ENCODE measurements at places on chromosomes 16 and 17.
A peak's percentile ranks its signal among the peaks of the same experiment; 100 is the strongest.

GRCh38 chr17:9350080-9350479 is 225.5 kb downstream of the STX8 start:
- no peak for DNase-seq

DNA sequence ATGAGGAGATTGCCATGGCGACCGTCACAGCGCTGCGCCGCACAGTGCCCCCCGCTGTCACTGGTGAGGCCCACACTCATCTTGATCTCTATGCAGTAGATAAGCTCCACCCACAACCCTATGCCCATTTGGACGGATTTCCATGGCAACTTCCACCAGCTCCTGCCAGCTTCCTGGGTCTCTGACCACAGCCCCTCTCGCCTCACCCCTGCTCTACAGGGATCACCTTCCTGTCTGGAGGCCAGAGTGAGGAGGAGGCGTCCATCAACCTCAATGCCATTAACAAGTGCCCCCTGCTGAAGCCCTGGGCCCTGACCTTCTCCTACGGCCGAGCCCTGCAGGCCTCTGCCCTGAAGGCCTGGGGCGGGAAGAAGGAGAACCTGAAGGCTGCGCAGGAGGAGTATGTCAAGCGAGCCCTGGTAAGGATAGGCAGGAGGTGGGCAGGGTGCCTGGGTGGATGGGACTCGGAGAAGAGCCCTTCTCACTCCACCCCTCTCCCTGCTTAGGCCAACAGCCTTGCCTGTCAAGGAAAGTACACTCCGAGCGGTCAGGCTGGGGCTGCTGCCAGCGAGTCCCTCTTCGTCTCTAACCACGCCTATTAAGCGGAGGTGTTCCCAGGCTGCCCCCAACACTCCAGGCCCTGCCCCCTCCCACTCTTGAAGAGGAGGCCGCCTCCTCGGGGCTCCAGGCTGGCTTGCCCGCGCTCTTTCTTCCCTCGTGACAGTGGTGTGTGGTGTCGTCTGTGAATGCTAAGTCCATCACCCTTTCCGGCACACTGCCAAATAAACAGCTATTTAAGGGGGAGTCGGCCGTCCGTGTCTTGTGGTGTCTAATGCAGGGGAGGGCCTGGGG is 4.3 kb downstream of the ALDOA start:
- no peak for DNase-seq

DNA sequence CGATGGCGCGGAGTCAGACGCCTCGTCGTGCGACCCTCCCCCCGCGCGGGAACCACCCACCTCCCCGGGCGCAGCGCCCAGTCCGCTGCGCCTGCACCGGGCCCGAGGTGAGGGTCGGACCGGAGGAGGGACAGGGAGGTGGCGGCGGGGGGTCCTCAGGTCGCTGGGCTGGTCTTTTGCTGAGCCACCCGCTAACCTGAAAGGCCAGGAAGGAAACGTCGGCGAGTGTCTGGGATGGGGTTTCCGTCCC is 4.9 kb downstream of the TBX2 start:
- no peak for DNase-seq

GRCh38 chr16:73457851-73458250 is 409.9 kb upstream of the ZFHX3 start:
- no peak for DNase-seq

- DNase-seq = peak; percentile 86
These were observed at the start of gene RDM1 for GRCh38 chr17:35930211-35931065. RDM1 (minus strand) TSS chr17:35930773; CDS start chr17:35930727, 46 bp downstream.

DNA sequence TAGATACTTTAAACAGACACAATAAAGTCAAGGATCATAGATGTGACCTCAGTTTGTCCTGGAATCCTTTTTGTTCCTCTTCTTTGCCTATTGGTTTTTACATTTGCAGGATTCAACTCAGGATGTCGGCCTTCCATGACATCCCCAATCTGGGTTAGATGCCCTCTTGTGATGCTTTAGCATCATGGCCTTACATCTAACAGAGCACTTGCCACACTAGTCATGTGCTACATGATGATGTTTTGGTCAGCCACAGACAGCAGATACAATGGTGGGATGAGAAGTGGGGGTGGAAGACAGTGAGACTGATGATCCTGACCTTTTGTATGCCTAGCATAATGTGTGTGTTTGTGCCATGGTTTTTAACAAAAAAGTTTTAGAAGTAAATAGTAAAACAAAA is 1.8 kb upstream of the SYNRG start:
- DNase-seq = no peak

DNA sequence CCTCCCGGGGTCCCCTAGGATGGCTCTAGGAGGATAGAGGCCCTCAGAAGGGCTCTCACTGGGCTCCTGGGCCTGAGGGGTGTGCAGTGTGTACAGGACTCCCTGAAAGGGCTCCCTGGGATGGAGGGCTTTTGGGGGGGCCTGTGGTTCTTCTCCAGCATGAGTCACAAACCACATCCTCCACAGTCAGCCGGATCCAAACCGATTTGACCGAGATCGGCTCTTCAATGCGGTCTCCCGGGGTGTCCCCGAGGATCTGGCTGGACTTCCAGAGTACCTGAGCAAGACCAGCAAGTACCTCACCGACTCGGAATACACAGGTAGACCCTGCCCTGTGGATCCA is 4.5 kb downstream of the TRPV2 start:
- DNase-seq = no peak

- no peak for DNase-seq
These were observed 5.4 kb upstream of the MPP2 start for GRCh38 chr17:43912635-43913304.

DNA sequence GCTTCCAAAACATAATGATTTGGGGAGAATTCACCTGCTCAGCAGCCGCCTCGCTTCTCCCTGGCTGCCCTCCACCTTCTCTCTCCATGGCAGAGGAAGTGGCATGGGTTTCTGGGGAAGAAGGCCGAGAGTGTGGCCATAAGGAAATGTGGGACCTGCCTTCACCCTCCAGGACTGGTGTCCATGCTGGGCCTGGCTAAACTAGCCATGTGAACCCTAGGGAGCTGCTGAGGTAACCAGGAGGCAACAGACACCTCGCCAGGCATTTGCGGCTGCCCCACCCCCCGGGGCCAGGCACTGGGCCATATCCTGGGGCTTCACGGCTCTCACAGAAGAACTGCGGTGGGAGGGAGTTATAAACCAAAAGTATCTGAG is 9.9 kb upstream of the CMTM4 start:
- DNase-seq = no peak

DNA sequence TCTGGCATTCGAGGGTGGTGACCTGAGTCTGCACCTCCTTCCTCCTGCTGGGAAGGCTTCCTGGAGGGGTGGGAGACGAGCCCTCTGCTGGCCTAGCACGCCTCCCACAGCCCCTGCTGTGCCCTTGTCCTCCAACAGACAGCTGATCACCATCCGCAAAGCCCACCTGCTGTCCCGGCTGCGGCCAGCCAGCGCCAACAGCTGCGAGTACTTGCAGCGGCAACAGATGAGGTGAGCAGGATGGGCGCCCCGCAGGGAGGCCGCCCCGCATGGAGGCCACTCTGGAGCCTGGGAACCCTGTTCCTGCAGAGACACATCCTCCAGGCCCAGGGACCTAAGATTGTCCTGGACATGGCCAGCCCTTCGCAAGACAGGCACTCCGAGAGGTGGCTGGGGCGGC is 21.6 kb downstream of the UBALD1 start:
- DNase-seq = no peak

GRCh38 chr17:3798273-3799180 is 2.5 kb downstream of the ITGAE start:
- DNase-seq = no peak

GRCh38 chr17:19004421-19005136 is at the start of gene FAM83G:
FAM83G (minus strand) TSS chr17:19004764; CDS start chr17:19004041, 723 bp downstream.
- no peak for DNase-seq

DNA sequence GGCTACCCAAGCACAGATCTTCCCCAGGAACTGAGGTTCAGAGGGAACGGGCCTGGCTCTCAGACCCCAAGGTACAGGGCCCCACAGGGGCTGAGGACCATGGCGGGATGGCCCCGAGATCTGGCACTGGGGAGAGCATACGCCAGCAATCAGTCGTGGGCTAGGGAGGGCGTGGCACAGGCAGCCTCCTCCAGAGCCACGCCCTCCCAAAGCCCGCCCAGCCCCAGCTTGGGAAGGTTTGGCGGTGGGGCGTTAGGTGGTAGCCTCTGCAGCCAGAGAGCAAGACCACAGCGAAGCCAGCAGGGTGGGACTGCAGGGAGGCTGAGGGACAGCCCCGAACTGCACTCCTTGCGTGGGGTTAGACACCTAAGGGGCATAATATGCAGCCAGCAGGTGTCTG is 11.6 kb downstream of the WNT9B start:
- no peak for DNase-seq

DNA sequence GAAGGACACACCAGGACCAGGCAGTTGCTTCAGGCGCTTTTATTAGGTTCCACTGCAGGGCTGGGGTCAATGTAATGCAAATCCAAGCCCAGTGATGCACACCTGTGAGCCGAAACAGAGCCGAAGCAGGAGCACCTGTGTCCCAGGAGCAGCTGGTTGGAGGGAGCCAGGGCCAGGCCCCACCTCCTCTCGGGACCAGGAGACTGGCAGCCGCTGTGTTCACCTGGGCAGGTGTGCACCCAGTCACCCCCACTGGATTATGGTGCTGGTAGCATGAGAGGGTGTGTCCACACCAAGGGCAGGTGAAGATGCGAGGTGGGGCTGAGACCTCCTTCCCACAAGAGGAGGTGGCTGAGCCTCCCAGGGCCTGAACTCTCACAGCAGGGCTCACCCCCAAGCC is 4.7 kb upstream of the FAAP100 start:
- peak; percentile 19 for DNase-seq

GRCh38 chr16:12589676-12590075 is 214.0 kb downstream of the CPPED1 start:
- no peak for DNase-seq

- no peak for DNase-seq
These were observed 10.0 kb downstream of the BTBD17 start for GRCh38 chr17:74351552-74352210.

GRCh38 chr16:71387045-71387871 is 28.7 kb downstream of the CALB2 start:
- DNase-seq = no peak

DNA sequence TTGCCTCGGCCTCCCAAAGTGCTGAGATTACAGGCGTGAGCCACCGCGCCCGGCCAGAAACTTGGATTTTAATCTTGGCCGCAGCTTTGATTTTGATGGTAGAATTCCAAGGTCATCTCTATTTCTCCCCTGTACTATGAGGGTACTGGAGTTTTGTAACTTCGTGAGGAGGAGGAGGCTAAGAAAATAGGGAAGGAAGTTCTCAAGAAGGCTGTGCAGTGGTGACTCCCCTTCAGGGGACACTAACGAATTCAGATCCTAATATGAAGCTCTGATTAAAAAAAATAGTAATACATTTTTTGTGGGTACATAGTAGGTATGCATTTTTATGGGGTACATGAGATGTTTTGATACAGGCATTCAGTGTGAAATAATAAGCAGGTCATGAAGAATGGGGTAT is 55.9 kb downstream of the LDHD start:
- no peak for DNase-seq

DNA sequence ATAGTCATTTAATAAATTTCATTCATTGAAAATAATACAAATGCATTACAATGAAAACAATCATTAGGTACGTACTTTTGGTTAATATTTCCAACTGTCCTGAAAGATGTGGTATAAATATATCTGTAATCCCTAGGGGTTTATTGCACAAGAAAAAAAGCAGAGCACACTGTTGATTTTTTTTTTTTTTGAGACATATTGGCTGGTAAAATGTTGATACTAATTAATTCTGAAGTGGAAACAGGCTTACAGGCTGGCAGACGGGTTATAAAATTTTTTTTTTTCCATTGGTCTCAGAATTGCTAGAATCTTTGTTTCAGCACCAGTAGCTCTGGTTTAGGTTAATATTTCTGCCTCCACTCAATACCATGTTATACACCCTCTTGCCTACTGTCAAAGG is 193.6 kb downstream of the MAP2K6 start:
- no peak for DNase-seq

DNA sequence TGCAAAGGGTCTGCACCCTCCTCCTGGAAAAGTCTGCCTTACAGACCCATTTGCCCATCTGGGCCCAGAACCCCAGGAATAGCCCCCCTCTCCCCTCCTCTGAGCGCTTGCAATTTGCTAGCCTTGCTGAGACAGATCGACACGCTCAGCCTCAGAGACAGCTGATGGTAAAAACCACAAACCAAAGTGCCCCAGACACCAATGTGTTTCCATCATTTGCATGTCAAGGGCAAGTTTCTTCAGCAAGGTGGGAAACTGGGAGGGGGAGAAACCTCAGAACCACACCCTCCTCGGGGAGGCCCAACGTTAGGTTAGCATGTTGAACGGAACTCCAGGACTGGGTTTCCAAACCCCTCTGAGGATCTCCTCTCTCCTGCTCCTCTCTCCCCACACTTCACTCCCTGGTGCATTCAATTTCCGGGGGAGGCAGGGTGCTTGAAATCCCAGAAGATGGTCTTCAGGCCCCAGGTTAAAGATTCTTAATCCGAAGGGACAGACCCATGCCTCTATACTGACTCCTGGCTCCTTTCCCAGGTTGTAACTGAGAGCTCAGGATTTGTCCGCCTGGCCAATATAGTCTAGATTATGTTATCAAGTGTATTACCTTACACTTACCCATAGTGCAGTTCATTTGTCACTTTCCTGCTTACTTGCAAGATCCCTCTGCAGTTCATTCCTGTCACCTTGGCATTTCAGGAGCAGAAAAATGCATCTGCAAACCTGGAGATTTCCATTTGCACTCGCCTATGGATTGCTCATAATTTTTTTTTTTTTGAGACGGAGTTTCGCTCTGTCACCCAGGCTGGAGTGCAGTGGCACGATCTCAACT is 1.3 kb upstream of the CUEDC1 start:
- peak; percentile 47 for DNase-seq

DNA sequence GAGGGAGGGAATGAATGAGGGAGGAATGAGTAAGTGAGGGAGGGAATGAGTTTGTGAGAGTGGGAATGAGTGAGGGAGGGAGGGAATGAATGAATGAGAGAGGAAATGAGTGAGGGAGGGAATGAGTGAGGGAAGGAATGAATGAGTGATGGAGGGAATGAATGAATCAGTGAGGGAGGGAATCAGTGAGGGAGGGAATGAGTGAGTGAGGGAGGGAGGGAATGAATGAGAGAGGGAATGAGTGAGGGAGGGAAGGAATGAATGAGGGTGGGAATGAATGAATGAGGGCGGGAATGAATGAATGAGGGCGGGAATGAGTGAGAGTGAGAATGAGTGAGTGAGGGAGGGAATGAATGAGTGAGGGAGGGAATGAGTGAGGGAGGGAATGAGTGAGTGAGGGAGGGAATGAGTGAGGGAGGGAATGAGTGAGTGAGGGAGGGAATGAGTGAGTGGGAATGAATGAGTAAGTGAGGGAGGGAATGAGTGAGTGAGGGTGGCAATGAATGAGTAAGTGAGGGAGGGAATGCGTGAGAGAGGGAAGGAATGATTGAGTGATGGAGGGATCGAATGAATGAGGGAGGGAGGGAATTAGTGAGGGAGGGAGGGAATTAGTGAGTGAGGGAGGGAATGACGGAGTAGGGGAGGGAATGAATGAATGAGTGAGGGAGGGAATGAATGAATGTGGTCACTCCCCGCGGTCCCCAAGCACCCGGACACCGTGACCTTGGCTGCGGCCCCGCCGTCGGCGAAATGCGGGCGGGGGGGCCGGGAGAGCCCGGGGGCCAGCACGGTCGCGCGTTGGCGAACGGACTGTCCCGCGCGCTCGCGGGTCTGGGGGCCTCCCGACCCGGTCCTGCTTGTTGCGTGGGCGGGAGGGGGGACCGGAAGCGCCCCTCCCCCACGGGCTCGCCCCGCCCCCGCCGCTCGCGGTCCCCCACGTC is 1.1 kb upstream of the UBE2I start:
- no peak for DNase-seq

Data from NCI-H187 (cell line).